ENCODE measurements at places on chromosomes 7 and 10.

GRCh38 chr7:103934508-103934907, 55.0 kb downstream of the RELN start:
- DNase-seq: no peak

DNA sequence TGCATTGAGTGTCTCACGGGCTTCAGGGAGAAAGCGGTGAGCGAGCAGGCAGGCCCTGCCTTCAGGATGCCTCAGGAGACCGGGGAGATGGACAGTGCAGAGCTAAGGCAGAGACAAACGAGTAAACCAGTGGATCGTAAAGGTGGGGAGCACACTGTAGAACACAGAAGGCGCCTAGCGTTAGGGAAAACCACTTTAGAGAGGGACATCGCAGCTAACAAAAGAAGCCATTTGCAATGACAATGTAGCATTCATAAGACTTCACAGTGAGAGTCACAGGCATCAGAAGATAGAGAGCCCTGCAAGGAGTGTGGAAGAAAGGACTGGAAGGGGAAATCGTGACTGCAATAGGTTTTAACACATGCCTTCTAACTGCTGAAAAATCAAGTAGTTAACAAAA, 54.9 kb upstream of the TMEM273 start:
- no peak for DNase-seq

DNA sequence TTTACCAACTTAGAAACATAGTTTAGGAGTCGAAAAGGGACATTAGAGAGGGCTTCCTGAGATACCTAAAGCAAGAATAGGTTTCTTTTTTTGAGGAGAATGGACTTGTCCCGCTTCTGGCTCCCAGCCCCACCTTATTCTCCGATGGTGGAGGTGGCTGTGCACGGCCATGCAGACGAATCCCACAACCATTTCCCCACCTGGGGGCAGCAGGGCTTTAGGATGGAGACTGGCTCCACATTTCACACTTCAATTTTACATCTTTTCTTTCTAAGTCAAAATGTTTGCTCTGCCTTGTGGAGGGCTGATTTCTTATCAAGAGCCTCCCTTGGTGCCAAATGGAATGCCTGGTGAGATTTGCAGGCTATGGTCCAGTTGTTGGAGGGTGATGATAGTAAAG, 118.5 kb downstream of the GLRX3 start:
- DNase-seq: no peak

GRCh38 chr10:132728321-132728720, 57.6 kb downstream of the NKX6-2 start:
- DNase-seq: no peak

- no peak for DNase-seq
Measured at GRCh38 chr7:32458025-32458424, 32.2 kb downstream of the LSM5 start.

DNA sequence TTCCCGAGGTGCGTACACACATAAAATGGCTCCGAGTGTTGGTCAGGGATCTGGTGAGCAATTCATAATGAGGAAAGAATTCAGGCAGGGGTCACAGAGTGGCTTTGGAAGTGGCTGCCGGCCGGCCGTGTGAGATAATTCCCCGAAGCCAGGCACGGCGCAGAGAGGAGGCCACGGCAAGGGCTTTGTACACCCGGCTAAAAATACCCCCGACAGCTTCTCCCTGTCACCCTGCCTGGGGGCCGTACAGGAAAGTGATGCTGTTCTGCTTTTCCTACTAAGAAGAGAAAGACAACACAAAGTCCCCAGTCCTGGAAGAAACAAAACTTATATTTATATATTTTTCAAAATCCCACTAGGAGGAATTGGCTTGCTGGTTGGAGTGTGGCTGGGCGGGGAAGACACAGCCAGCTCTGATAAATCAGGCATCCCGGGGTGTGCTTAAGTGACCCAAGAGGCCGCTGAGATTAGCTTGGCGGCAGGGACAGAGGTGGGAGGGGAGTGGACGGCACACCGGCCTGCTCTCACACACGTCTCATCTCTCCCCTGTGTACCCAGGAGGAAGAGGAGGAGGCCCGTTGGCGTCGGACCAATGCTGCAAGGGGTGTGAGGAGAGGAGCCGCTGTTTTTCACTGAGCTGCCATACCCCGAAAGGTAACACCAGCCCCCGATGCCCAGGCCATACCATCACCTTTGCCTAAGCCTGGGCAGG, 70.5 kb downstream of the ZMIZ1 start:
- no peak for DNase-seq

DNA sequence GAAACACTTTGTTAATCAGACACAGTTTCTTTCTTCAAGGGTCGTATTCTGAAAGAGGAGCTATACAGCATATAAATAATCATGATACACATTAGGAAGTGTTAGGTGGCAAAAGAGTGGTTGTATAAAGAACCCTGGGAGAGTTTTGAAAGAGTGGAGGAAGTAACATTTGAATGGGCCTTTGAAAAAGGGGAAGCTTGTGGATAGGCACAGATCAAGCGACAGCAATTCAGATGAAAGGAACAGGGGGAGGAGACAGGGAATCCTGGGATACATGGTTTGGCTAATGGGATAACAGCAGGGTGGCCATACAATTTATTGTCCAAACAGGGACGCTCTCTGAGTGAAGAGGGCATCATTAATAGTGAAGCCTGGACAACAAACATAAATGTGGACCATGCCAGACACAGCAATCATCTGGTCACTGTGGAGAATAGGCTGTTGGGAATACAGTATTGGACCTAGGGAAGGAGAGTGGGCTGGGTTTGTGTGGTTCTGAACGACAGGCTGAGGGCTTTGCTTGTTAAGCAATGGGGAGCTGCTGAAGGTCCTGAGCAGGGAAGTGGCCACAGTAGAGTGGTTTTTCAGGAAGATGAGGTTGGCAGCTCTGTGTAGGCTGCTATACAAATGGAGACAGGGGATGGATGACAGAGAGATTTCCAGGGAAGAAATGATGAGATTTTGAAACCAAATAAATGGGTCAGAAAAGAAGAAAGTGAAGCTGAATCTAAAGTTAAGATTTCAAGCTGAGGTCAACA, 75.9 kb downstream of the ICA1 start:
- no peak for DNase-seq

DNA sequence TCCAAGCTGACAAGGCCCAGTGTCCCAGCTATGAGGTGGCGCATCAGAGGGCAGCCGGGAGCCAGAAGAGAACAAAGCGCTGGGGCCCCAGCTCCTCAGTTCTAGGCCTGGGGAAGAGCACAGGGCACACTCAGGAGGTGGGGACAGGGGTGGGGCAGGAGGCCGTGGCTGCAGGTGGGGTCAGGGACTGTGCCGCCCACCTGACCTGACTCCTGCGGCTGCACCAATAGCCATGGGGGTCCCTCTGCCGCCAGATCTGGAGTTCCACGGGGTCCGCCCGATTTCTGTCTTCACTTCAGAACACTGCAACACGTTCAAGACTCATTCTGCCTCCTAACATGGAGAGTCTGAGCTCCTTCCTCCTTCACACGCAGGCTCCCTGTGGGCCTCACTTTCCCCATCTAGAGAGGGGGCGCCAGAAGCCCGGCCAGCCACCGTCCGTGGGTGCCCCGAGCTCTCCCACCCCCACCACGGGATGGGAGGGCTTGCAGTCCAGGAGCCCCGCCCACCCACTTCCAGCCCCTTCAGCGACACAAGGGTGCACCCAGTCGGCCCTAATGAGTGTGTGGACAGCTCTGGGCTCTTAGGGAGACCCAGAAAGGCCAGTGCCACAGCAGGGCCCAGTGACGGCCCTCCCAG, 278.3 kb downstream of the MAD1L1 start:
- DNase-seq: no peak

GRCh38 chr7:130385600-130386066, 5.3 kb downstream of the CPA1 start:
- no peak for DNase-seq

DNA sequence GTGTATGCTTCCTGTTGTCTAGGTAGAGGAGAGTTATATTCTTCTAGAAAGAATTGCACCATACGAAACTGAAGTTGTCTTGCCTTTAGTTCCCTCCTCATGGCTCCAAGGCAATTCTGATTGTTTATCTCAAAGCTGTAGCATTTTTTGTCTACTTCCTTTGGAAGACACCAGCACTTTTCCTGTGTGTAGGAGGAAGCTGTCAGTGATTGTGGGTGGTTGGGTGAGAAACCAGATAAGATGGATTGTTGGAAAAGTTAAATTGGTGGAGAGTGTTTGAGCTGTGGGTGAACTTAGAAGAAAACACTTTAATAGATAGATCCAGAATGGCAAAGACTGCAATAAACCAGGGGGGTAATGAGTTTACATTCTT, 12.1 kb upstream of the CSTF2T start:
- DNase-seq: no peak

DNA sequence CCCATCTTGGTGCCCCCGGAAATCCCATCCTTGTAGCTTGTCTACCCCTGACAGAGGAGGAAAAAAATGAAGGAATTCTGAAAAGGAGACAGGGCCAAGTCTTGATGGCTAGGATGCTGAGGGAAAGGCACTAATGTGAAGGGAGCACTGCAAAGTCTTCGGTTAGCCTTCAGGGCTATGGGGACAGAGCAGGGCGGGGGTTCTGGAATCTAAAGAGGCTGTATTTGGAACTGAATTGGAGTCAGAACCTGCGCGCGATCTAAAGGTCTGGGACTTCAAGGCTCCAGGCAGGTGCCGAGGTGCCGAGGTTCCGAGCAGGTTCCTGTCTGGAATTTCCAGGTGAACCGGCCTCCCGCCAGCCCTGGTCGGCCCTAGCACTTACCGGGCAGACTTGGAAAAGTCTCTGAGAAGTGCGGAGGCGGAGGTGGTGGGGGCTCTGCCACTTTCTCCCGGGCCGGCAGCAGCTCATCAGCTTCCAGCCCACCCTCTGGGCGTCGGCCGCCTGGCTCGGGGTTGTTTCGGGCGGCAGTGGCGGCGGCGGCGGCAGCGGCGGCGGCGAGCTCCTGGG, 781 bp downstream of the GBX1 start:
- DNase-seq: no peak

- no peak for DNase-seq
Measured at GRCh38 chr7:45702751-45703150, 128.6 kb downstream of the ADCY1 start.

DNA sequence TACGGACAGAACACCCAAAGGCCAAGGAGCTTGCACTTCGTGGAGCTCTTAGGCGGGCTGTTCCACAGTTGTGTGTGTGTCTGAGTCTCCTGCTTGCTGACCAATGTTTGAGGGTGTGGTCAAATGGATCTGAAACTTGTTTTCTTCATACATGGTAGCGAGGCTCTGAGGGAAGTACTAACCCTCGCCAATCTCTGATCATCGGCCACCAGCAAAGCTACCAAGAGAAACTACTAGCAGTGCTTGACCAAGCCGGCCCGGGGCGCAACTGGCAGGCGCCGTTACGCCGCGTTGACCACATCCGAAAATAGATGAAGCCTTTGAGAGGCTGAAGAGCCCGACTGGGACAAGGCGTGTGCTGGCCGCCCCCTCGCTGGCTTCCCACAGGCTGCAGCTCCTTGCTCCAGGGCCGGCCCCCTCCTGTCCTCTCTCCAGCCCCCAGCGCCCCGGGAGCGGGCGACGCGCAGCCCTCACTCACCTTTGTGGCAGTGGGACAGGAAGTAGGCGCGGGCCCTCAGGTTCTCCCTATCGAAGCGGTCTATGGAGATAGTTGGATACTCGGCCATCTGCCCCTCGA, 384 bp downstream of the DCLRE1C start:
- no peak for DNase-seq

DNA sequence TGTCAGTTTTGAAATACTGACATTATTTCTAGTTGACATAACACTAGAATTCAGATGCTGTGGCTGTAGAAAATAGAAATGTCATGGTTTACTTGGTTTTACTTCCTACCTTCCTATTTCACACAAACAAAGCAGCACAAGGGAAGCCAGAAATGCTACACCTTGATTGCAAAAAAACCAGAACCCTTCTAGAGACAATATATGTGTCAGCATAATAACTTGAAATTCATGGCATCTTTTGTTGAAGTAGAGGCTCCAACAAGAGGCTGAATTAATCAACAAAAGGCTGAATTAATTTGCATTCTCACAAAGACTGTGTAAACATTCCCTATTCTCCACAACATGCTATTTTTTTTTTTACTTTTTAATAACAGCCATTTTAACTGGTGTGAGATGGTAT, 25.2 kb downstream of the ZNF117 start:
- no peak for DNase-seq

DNA sequence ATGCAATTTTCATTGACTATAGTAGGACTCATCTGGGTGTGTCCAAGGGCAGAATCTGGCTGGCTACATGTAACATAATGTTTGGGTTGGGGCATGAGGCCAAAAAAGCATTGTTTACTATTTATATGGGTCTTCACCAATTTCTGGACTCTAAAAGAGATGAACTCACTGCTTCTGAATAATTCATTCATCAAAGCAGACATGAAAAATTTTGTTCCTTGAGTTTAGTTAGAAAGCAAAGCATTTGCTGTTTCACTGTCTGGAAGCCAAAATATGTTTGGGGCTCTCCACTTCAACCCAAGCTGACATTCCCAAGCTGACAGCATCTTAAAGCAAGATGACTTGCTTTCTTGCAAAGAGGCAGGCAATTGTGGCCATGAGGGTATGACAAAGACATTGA, 670.6 kb downstream of the SUGCT start:
- no peak for DNase-seq

- no peak for DNase-seq
Measured at GRCh38 chr7:71842786-71843185, 569.4 kb downstream of the CALN1 start.

DNA sequence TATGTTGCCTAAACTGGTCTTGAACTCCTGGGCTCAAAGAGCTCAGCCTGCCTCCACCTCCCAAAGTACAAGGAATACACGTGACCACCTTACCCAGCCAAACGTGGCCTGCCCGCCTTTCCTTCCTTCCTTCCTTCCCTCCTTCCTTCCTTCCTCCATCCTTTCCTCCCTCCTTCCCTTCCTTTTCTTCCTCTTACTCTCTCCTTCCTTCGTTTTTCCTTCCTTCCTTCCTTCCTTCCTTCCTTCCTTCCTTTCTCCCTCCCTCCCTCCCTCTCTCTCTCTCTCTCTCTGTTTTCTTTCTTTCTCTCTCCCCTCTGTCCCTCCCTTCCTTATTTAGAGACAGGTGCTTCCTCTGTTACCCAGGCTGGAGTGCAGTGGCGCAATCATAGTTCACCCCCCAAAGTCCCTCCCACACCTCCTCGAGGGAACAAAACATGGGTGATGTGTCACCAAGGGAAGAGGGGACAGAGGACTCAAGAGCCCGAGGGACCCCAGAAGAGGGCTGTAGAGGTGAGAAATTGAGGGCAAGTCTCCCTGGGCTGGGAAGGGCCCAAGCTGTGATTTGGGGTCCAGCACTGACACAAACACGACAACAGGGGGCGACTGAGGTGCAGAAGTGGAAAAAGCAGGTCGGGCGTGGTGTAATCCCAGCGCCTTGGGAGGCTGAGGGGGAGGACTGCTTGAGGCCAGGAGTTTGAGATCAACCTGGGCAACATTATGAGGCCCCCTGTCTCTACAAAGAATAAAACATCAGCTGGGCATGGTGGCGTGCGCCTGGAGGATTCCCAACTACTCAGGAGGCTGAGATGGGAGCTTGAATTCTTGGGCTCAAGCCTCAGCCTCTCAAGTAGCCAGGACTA, 28.1 kb downstream of the EPHB4 start:
- no peak for DNase-seq

DNA sequence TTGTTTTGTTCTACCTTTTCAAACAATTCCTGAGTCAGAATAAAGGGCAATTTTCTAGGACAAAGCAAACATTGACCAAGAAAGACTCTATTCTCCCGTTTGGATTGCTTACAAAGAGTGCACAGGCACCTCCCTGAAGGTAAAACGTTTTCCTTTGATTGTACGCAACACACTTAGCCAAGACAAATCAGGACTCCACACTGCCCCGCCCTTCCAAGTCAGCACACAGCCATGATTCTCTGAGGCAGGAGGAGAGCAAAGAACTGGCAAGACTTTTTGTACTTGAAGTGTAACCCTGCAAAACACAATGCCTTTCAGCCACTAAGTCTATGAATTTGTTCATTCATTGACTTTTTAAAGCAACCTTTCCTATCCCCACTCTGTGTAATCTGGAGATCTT, 85.0 kb upstream of the FAM180A start:
- no peak for DNase-seq
